NB4 (cell line): ENCODE measurements at places on chromosomes 3 and 15.

- DNase-seq, result no peak
These were observed 66.8 kb upstream of the BCHE start for GRCh38 chr3:165903885-165904630.

DNA sequence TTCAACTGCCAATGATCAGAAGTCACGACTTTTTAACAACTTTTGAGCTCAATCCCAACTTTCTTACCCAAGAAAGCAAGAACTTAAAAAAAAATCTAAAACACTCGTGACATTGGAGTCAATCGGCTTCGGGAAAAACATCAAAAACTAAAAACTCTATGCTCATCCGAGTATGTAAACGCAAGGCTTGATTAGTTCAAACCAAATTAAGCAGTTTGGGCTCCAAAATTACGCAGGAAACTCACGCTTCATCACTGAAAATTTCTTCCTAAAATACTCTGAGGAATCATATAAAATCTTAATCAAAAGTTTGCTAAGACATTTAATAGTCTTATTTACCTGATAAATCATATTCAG is 1.6 kb downstream of the TRA2B start:
- no peak for DNase-seq

GRCh38 chr15:91973481-91973880 is 120.0 kb downstream of the SLCO3A1 start:
- peak; percentile 27 for DNase-seq

DNA sequence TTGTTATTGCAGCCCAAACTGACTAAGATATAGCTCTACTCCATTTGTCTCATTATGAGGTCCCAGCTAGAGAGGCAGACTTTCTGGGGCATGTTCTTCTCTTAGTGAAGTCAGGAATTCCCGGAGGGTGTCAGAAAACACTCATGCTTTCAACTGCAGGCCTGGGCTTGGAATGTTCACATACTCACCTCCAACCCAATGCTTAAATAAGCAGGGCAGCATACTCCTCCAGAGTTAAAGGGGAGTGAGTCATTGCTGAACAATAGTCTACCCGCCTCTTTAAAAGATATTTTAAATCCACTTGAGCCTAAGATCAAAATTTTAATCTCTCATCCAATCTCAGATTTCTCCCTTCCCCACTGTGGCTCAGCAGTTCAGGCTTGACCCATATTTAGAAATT is 167.8 kb upstream of the DPH6 start:
- no peak for DNase-seq

GRCh38 chr3:15633159-15633558 is 31.6 kb downstream of the BTD start:
- no peak for DNase-seq

DNA sequence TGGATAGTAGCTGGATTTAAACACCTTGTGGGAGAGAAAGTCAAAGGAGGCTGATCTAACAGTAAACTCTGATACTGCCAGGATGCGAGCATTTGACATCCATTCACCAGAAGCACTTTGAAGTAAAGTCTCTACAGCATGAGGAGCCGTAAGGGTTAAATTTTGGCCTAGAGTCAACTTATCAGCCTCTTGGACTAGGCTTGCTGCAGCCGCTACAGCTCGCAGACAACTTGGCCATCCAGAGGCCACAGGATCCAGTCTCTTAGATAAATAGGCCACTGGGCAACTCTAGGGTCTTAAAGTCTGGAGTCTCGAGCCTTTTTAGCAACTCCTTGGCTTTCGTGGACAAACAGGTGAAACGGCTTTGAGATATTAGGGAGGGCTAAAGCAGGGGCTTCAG is 61.4 kb downstream of the PLSCR2 start:
- DNase-seq, result no peak

DNA sequence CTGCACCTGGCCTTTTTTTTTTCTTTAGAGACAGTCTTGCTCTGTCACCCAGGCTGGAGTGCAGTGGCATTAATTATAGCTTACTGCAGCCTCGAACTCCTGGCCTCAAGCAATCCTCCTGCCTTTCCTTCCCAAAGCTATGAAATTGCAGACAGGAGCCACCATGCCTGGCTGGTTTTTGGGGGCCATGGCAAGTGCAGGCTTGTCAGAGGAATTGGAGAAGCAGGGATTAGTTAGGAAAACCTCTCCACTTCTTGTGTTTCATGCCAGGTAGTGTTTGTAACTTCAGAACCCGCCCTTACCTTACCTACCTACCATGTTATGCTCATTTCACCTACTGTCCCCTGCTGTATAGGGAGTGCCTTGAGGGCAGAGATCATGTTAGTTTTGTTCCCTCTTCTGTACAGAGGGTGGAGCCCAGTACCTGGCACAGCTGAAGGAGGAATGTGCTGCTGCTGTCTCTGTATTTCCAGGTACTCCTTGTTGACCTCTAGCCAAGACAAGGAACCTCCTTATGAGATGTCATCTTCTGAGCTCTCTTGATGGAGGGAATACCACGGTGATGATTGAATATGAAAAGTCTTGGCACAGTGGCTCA is 43.8 kb downstream of the TRAK1 start:
- DNase-seq, result no peak

- DNase-seq, result peak; percentile 55
These were observed 1037.0 kb upstream of the CFAP20DC start for GRCh38 chr3:60086811-60087210.

DNA sequence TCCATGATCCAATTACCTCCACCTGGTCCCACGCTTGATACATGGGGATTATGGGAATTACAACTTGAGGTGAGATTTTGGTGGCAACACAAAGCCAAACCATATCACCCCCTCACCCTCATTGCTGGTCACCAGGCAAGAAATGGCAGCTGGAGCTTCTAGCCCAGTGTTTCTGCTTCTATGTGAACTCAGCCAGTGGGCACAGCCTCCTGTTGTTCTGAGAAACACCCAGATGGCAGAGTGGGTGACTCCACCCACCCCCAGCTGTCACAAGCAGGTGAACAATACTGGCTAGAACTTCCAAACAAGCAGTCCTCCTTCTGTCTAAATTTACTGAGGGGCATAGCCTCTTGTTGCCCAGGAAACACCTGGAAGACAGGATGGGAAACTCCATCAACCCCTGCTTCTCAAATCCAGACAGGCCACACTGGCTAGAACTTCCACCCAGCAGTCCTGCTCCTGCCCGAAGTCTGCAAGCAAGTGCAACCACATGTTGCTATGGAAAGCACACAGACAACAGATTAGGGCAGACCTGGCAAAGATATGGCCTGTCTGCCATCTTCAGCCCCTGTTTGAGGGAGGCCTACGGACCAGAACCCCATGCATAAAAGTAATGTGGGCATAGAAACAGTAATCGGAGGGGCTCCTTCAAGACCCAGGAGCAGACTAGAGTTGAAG is 114.1 kb downstream of the DTWD1 start:
- no peak for DNase-seq

DNA sequence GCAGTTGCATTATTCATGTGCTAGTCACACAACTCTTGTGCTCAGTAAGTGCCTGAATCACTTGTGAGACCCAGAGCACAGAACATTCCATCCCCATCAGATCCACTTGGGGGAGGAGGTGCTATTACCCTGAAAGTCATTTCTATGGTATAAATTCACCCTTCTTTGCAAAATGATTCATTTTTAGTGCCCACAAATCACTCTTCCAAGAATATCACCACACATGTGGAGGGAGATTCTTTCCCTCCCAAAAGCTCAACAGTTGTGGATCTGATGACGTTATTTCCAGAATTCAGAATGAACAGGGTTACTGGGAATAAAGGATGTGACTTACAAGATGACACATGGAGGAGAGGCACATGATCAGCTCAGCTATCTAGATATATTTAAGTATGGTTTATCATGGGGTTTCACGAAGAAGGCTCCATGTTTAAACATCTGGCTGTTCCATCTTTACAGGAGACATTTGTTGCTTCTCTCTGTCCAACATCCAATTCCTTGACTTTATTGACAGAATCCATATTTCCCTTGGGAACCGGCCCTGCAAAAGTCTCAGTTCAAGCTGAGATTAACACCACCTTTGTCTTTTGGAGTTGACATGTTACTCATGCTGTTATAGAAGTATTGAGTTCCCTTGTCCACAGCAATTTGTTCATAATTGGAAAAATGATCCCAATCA is 214.2 kb upstream of the PROK2 start:
- DNase-seq, result no peak

DNA sequence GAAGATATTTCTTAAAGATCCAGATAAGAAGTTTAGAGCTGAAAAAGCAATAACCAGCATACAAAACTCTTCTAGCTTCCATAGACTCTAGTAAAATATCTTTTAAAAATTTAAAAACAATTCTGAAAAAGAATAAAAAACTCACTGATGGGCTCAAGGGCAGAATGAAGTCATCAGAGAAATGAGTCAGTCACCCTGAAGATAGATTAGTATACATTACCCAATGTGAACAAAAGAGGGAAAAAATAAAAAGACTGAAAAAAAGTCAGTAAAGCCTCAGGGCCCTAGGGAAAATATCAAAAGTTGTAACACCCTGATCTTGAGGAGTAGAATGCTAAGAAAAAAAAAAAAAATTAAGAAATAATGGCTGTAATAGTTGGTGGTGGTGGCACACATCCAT is 11.4 kb downstream of the DET1 start:
- DNase-seq, result no peak

DNA sequence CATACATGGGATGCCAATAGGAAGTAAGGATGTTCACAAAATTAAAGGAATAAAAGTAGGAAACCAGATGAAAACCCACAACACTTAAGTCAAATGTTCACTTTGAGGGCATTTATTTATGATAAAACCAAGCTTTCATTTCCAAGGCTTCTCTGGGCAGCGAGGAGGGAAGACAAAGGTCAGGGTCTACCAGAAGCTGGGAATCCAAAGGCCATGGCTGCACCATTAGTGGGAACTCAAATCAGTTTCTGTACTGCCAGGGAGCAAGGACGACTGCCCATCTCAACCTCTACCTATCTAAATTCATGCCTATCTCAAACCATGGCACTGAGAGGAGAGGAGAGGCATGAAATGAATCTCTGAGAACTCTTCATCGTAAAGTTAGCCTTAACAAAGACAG is 22.6 kb downstream of the PBRM1 start:
- no peak for DNase-seq

- DNase-seq, result no peak
These were observed 3.0 kb downstream of the PEAK1 start for GRCh38 chr15:77416954-77417353.

DNA sequence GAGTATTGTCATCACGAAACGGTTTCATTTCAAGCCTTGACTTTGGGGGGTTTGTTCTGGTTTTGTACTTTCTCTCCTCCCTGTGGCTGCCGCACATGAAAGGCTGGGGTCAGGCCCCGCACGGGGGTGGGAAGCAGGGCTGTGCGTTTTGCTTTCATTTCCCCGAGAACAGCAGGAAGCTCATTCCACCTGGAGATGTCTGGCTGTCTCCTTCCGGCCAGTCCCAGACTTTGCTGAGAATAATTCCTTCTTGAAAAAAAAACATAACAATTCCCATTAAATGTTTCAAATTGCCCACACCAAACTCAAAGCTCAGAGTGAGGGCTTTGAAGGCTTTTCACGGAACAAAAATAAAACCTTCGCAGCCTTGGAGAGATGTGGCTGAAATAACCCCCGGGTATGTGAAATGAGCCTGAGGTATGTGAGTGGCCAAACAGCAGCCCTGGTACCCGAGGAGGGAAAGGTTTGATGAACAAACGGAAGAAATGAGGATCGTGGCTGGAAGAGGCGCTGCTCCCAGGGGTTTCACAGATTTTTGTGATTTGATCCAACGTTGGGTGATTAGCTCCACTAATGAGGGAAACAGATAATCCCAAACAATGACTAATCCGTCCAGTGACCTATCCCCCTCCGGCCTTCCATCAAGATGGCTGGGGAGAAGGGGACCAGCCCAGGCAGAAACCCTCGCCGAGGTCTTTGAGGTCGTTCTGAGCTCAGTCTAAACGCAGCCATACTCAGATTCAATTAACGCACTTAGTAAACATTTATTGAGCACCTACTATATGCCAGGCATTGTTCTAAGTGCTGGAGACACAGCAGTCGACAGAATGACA is 126.9 kb upstream of the MEF2A start:
- DNase-seq, result no peak

DNA sequence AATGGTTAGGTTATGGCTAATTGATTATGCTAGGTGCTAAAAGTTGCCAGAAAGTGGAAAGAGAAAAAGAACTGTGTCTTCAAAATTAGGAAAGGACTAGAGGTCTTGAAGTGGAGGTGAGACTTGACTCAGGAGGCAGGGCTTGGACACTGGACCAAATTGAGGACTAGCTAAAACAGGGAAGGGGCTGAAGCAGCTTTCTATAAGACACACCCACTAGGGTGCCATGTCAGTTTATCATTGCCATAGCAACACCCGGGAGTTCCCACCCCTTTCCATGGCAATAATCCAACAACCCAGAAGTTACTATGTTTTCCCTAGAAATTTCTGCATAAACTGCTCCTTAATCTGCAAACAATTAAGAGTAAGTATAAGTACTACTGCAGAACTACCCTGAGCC is 42.9 kb upstream of the MITF start:
- DNase-seq, result no peak

DNA sequence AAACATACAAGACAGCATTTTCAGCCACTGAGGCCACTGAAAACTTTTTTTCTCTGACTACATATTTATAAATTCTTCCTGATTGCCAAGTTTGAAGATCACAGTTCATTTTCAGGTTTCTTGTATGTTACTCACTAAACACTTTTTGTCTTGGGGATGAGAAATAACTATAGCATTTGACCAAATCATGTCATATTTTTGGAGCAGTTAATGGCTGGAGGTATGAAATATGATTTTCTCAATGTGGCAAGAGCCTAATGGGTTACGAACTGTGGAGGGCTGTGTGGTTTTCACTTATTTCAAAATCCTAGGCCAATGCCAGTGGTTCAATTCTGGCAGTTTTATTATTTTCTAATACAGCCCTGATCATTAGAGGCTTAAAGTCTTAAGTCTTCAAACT is 64.4 kb downstream of the USP13 start:
- DNase-seq, result no peak

DNA sequence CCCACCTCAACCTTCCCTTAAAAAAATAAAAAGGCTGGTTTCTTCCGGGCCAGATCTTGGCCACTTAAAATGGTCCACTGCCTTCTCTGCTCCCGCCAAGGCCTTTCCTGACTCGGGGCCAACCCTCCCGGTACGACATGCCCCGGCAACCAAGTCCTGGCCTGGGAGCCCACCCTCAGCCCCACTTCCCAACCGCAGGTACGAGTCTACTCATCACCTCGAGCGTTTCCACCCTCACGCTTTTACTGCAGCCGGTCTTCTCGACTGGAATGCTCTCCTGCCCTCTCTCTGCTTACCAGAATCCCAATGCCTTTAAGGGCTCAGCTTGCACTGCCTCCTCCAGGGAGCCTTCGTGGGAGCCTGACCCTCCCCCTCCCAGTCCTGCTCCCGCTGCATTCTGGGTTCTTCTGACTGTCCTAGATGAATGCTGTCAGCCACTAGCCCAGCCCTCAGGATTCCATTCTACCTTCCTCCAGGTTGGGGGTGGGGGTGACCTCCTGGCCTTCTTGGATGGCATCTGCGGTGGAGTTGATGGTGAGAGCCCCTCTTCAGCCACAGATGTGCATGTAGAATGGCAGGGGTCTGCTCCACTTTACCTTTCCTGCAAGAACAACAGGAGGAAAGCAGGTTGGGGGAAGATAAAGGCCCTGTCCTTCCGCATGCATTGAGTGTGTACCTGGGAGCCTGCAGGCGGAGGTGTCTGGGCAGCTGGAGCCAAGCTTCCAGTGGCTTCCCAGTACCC is 1.1 kb upstream of the CSRNP1 start:
- DNase-seq, result peak; percentile 19
